C1 segment of cervical spinal cord (tissue), 14 donors: ENCODE measurements at places on chromosomes 7 and 10.

- no peak for DNase-seq
Observed at GRCh38 chr10:7986851-7987250, 67.6 kb upstream of the GATA3 start.

GRCh38 chr10:105691811-105692210 is 1050.7 kb downstream of the SORCS3 start:
- DNase-seq, result no peak

- no peak for DNase-seq
Observed at GRCh38 chr7:54906963-54907362, 111.9 kb upstream of the EGFR start.

- no peak for DNase-seq
Observed at GRCh38 chr10:71435571-71436267, 39.0 kb downstream of the CDH23 start.

GRCh38 chr10:31926765-31927564 is 1.7 kb downstream of the ARHGAP12 start:
- DNase-seq, result no peak

GRCh38 chr10:3215153-3215775 is 42.7 kb upstream of the PITRM1 start:
- DNase-seq, result no peak

- no peak for DNase-seq
Observed at GRCh38 chr7:113917840-113918239, 969 bp downstream of the PPP1R3A start.

- DNase-seq, result no peak
Observed at GRCh38 chr10:24097751-24098207, 111.2 kb upstream of the KIAA1217 start.

DNA sequence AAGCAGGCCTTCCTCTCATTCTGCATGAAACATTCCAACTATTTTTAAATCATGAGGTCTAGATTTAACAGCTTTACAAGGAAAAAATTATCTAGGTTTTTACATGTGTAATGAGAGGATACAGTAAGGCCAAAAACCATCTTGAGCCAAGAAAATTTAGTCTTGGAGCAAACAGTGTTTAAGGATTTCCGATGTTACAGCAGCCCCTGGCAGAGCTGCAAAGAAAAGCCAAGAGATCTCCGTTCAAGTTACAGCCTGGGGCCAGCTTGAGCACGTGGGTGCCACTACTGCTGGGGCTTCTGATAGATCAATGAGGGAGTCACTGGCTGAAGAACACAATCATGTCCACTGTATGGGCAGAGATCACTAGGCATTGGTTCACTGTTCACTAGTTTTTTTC is 156.2 kb downstream of the EVX1 start:
- DNase-seq, result no peak

GRCh38 chr7:3338161-3338560 is 37.1 kb downstream of the SDK1 start:
- DNase-seq, result no peak

- no peak for DNase-seq
Observed at GRCh38 chr10:112735041-112735695, 214.9 kb upstream of the TCF7L2 start.

DNA sequence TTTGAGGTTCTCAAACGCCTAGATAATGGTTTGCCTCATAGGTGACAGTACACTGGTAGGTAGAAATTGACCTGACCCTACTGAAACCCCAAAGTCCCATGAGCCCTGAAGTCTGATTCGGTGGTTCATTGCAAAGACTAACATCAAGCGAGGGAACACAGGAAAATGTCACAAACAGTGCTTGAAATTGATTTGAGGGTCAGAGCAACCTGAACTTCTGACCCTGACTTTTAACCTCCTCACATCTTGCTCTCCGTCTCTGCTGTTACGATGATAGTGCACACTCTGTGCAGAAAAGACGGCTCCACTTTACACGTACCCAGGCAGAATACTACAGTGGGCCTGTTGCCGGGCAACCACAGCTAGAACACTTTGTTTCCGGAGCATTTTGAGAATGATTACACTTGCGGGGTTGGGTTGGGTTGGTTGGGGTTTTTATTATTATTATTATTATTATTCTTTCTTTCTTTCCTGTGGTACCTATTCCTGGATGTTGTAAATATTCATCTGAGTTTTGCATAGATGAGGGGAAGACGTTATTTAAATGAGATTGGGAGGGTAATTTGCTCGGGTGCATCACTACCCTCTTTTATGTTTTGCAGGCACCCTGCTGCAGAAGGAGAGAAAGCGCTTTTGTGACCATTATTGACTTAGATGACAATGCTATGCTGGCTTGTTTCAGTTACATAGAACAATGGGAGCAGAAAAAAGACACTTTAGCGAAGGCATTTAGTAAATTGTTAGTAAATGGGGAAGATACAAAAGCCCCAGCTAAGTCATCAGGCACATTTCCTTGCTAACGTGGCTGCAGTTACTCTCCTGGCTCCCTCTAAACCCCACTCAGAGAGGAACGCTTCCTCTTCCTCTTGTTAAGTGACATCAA is 438.1 kb upstream of the NRP1 start:
- no peak for DNase-seq

- DNase-seq, result no peak
Observed at GRCh38 chr7:142871260-142872105, 14.1 kb downstream of the TRPV6 start.

DNA sequence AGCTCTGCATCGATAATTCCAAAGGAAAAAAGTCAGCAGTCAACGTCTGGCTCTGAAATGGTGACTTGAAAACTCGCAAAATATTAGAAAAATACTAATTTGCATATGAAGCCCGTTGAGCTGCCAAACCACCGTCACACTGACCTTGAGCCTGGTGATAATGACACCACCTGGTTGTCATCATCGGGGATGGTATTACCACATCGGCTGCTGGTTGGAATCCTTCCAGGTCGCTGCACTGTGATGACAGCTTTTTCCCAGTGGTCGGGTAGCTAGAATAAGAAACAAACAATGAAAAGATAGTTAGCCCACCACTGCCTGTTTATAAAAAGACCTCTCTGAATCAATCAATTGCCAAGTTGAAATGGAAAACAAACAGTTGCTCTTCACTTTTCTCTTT is 41.6 kb downstream of the LAMB1 start:
- DNase-seq, result no peak
